Activated CD8-positive, alpha-beta memory T cell treated with anti-CD3 and anti-CD28 coated beads for 1 hour (primary cell): ENCODE measurements at places on chromosomes 5 and 9.
A peak's percentile ranks its signal among the peaks of the same experiment; 100 is the strongest.

- no peak for DNase-seq
Observed at GRCh38 chr5:100647461-100648230, 112.5 kb downstream of the FAM174A start.

DNA sequence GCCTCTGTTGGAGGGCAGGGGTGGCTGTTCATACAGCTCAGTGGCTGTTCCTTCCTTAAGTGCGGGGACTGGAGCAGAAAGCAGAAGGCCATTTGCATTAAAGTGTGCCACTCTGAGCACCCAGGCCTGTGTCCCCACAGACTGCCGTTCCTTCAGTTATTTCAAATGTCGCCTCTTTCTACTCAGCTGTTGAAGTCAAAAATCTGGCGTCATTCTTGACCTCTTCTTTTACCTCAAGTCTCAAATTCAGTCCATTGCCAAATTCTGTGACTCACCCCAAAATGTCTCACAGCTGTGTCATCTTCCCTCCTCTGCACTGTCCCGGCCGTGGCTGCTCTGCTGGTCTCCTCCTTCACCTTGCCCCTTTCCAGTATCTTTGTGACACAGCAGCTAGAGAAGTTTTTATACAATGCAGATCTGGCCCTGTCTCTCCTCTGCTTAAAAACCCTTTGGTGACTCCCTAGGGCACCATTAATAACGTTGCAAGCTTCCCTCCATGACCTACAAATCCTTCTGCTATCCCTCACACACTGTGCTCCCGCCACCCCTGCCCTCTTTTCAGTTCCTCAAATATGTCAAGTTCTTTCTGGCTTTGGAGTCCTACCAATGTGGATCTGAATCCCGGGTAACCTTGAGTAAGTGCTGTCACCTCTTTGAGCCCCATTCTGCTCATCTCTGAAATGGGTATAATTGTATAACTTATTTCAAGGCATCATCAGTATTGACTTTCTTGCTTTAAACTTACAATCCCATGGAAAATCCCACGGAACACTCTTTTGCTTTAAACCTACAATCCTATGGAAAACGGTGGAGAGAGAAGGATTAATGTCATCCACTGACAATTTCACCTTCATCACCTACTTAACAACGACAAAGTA is 98.3 kb upstream of the BOD1 start:
- DNase-seq: no peak

GRCh38 chr5:178427576-178428197 is 162.5 kb downstream of the COL23A1 start:
- DNase-seq: no peak

GRCh38 chr5:16901021-16901644 is 35.0 kb downstream of the MYO10 start:
- DNase-seq: no peak

DNA sequence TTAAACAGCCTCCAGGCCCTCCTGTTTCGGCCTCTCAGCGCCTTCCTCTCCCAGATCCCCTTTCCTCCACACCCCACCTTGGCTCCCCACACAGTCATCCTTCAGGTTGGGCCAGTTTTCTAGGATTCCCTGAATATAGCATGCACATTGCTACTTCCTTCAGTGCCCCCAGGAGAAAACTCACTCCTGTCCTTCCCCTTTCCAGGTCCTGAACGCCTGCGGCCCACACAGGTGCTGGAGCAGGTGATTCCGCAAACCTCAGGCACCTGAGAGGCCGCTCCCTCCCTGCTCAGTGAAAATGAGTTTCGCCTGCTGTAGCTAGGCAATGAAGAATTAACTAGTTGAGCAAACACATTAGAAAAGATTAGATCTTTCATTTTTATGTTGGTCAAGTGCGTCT is 185.0 kb downstream of the MED10 start:
- DNase-seq: no peak

DNA sequence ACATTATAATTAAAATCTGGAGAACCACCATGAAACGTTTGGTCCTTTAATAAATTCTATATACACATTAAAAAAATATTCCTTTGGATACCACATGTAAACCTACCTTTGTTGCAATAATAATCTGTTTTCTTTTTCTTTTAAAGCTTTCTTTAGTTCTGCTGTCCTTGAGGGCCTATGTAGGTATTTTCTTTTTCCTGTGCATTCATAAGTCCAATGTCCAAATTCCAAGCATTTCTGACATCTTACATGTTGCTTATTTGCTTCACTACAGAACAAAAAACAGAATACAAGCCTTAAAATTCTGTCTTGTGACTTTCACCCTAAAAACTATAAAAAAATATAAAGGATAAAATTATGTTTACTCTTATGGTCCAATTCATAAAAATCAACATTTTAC is 19.7 kb downstream of the ZCCHC10 start:
- DNase-seq: no peak

- DNase-seq: no peak
Observed at GRCh38 chr5:98839469-98840383, 66.3 kb downstream of the RGMB start.

DNA sequence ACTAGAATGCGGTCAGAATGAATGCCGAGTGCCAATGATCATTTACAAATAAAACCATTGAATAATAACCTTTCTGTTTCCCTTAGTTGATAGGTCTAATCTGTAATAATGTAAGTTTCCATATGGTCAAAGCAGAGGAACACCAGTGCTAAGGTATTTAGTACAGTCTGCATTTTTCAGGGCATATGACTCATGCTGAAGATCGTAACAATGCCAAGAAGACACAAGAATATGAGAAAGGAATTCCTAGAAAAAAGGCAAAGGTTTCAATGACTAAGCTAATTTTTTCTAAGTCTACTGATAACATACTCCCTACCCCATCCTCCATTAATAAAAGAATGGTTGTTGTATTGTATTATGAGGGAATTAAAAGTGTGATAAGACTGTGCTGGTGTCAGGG is 2.8 kb downstream of the OR1L8 start:
- no peak for DNase-seq

DNA sequence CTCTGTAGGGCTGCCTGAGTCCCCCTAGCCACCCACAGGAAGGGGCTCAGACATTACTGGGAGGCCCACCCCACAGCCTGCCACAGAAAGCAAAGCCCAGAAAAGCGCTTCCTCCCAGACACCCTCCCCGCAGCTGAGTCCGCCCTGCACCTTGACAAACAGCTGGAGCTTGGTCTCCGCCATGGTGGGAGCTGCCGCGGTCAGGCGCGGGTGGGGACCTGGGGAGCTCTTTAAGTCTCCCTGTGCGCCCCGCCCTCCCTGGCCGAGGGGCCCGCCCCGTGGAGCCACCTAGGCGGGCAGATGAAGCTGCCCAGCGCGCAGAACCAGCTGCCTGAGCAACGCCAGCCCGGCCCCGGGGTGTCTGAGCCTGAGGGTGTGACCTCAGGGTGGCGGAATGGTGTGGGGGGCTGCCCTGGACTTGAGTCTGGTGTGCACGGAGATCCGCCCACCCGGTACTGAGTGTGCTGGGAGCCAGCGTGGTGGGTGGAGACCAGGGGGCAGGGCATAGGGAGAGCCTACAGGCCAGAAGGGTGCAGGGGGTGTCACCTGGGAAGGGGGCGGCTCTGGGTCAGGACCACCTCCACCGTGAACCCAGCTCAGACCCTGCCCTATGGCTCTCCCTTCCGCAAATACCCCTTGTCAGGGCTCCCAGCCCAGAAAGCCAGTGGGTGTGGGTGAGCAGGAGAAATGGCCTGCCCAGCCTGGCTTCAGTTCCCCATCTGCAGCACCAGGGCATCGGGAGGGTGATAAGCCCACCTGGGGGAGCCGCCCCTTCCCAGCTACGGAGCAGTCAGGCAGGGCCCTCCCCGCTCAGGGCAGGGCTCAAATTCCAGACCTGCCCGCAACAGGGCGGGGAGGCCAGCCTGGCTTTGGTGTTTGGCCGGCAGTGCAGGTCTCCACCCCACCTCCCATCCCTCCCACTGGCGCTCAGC is at the start of gene CLIC3:
Gene CLIC3, minus strand, starts transcription at position 208 of the 932 bp plus-strand sequence. Its CDS starts 25 bp downstream, at position 183.
- DNase-seq: peak; percentile 17

GRCh38 chr5:125149527-125149926 is 403.1 kb upstream of the ZNF608 start:
- no peak for DNase-seq

DNA sequence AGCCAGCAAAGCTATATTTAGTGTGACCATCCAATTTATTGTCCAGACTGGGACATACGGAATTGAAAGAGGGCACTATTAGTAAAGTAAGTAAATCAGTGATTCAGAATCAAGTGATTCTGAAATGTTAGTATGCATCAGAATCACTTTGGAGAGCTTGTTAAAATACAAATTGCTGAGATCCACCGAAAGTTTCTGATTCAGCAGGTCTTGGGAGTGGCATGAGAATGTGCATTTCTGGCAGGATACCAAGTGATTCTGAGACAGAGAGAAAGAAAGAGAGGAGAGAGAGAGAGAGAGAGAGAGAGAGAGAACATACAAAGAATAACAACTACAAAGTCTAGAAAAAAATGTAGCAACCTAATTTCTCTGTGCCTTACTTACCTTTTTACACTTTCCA is 65.4 kb upstream of the ASTN2 start:
- DNase-seq: no peak

- no peak for DNase-seq
Observed at GRCh38 chr9:18343784-18344183, 130.2 kb upstream of the ADAMTSL1 start.

DNA sequence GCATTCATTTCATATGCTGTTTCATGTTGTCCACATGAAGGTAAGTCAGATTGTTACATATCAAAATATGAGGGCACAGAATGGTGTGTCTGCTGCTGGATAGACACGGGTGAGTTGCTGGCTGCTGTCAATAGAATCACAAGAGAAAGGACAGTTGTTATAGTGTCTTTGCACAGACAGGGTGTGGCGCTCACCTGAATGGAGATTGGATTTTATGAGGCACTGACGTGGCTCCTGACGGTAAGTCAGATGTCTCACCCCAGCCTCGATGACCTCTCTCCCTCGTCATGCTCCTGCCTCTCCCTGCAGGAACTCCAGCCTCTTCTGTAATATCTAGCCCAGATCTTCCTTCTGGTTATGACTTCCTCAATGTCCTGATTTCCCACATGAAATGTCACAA is 75.4 kb upstream of the SELENOP start:
- no peak for DNase-seq

DNA sequence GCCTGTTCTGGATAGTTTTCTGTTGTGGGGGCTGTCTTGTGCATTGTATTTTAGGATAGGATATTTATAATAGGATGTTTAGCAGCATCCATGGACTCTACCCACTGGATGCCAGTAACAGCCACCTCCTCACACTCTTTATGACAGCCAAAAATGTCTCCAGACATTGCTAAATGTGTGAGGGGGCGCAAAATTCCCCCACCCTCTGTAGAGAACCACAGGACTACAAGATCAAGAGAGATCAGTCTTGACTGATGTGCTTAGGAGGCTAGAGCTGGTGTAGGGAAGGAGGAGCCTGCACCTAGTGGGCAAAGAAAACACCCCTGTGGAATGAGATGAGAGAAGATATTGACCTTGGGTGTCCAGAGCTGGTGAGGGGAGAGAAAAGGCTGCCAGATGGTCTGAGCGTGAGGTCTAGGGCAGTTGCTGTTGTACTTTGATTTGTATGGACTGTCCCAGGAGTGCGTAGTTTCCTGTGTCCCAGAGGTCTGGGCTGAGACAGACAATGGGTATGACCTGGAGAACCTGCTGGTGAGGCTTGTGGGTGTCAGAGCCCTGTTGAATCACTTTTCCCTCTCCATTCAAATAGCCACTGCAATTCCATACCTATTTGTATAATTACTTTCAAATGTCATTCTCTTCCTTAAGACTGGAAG is 16.3 kb downstream of the DAPK1 start:
- DNase-seq: no peak

DNA sequence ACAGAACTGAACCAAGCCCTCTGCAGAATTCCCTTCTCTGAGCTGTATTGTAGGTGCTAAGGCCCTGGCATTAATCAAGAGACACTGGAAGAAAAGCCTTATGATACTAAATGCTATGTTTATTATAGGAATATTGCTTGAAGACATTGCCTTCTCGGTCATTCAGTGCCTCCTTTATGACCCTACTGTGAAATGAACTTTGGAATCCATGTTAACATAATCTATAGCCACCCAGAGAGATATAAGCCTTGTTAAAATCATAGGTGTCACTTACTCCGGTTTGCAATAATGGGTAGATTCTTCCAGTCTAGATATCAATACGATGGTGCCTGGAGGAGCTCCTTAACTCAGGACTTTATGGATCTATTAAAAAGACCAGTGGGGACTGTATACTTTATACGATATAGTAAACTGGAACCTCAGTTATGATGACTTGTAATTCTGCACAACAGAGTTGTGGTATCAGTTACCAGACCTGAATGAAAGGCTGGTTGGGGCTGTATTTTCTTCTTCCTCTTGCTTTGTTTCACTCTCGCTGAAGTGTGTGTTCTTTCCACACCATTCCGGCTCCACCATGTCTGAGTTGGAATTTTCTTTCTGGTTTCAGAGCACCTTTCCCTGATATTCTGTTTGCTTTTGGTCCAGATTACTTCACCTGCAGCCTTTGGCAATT is 154.5 kb downstream of the DROSHA start:
- no peak for DNase-seq

GRCh38 chr5:76820526-76820890 is 1.7 kb downstream of the F2RL1 start:
- DNase-seq: no peak

DNA sequence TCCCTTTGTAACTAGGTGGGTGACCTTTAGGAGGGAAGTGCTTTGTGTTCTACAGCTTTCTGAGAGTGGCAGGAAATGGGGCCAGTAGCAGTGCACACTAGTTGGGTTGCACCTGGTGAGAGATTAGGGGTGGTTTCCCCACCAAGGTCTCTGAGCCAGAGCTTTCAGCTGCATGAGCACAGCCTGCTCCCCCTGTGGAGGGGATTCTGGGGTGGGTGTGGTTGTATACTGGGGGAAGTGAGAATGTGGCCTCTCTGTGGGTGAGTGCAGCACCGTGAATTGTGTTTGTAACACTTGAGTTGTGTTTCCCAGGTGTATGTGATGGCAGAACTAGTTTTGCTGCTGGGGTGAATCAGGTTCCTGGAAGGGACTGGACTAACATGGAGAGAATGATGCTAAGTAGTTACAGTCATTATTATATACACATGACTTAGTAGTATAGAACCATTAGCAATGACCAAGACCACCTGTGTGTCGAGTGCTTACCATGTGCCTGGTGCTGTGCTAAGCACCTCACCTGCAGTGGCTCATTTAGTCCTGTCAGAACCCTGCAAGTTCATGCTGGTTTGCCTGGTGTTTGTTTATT is 11.8 kb upstream of the CXXC5 start:
- DNase-seq: no peak

DNA sequence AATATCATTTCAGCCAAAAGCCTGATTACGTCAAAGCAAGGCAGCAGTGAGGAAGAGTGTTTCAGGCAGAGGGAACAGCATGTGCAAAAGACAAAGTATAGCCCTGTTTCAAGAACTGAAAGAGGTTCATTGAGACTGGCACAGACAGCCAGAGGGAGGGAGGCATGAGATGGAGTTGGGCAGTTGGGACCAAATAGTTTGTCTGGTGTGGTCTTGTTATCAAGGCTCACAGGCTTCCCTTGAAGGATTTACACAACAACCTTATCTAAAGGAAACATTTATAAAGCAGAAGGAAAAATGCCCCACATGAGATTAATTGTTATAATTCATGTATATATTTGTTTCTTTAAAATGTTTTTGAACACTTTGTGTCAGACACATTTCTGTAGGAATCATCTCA is 253.3 kb downstream of the DMAC1 start:
- no peak for DNase-seq
